ENCODE measurements at places on chromosomes 2 and 18.

- DNase-seq: peak; percentile 49
Measured at GRCh38 chr2:172905937-172906811, 169.5 kb upstream of the MAP3K20 start.

GRCh38 chr2:207828361-207829057, 58.8 kb upstream of the FZD5 start:
- no peak for DNase-seq

DNA sequence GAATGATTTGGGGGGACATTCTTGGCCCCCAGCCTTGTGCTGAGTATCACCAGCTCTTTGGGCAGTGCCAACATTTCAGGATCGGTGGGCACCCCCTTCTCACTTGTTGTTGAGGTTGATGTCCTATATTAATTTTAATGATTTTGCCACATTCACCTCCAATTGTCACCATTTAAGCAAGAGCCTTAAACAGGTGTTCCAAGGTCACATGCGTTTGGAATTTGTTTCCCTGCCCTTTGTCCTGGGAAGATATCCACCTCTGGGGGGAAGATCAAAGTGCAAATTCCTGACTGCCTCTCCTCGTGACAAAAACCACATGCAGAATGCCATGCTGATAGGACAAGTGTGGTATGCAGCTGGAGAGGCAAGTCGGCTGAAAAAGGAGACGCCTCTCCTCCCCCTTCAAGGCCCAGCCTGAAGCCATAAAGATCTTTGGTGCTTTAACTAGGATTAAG, 72.5 kb upstream of the ID2 start:
- no peak for DNase-seq

- peak; percentile 19 for DNase-seq
Measured at GRCh38 chr2:96117701-96118588, 1.6 kb upstream of the ADRA2B start.

GRCh38 chr2:37558623-37559022, 112.8 kb downstream of the CDC42EP3 start:
- no peak for DNase-seq

GRCh38 chr2:135152361-135152760, 100.3 kb downstream of the RAB3GAP1 start:
- DNase-seq: no peak

DNA sequence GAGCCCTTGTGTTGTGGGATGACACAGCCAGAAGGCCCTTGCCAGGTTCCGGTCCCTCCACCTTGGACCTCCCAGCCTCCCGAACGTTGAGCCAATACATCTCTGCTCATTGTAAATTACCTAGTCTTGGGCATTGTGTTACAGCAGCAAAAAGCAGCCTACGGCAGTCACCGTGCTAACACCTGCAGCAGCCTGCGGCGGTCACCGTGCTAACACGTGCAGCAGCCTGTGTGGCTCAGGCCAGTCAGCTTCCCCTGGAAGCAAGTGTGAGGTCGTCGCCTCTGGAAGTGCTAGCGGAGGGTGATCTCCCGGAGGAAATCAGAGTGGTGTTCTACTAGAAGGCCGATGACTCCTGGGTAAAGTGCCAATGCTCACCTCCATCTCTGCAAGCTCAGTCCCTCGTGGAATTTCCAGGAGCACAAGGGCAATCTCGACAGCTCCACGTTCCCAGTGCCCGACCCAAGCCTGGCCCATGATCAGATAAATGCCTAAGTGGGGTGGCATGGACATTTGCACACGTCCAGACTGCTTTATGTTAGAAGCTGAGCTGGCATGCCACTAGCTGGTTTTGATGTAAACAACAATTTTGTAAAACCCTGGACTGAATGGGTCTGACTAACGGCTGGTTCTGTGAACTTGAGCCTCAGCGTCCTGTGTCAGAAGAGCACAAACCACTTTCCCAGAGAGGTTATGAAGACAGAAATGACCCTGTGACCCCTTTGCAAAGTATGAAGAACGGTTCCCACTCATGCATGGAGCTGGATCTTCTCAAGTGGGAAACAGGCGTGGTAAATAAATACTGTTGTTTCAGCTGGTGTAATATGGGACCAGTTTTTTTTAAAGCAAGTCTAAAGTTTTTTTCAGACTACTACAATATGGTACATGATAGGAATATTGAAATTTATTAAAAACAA, 11.4 kb upstream of the CNDP1 start:
- DNase-seq: no peak

GRCh38 chr2:128413718-128414341, 95.2 kb upstream of the HS6ST1 start:
- no peak for DNase-seq

- no peak for DNase-seq
Measured at GRCh38 chr18:326846-327245, 59.0 kb upstream of the THOC1 start.
